ENCODE measurements at places on chromosomes 16 and 17.

- no peak for DNase-seq
Measured at GRCh38 chr16:67388191-67388590, 5.1 kb downstream of the TPPP3 start.

GRCh38 chr17:49971199-49971847 is 2.3 kb downstream of the DLX4 start:
- DNase-seq: no peak

- no peak for DNase-seq
Measured at GRCh38 chr17:31466096-31466760, 74.8 kb downstream of the RAB11FIP4 start.

- no peak for DNase-seq
Measured at GRCh38 chr17:70938336-70938735, 769.0 kb downstream of the KCNJ2 start.

DNA sequence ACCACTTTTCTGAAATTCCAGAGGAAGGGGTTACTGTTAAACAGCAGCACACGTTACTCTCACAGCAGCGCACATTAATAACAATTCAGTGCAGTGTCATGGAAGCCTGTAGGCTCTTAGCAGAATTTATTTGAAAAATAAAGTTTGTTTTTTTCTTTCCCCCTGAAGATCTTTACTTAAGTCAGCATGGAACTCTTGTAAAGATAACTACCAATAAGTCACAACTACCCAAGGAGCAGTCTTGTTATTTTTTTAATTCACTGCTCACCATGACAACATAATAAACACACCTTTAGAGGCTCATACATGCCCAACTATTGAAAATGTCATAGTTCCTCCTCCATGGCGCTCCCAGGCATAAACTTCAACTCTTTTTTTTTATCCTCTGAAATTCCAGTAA is 31.8 kb upstream of the PSMD7 start:
- DNase-seq: no peak

- DNase-seq: no peak
Measured at GRCh38 chr16:66446737-66447136, 19.6 kb downstream of the BEAN1 start.

DNA sequence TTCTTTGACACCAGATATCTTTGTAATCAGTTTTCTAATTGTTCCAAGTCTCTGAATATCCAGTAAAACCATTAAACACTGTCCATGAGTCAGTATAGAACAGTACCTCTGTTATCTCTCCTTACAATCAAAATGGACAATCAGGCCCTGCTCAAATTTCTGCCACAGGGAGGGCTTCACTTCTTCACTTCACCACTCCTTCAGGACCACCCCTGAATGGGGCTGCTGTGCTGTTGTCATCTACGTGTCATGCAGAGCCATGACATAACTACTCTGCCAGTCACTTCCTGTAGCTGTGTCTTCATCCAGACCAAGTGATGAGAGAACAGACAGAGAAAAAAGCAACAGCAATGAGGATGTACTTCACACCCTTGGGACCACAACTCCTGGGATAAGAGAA is 116.9 kb downstream of the TANC2 start:
- no peak for DNase-seq

- no peak for DNase-seq
Measured at GRCh38 chr17:29744121-29744520, 121.4 kb upstream of the CORO6 start.

- DNase-seq: no peak
Measured at GRCh38 chr16:14004031-14004728, 66.9 kb upstream of the MRTFB start.

DNA sequence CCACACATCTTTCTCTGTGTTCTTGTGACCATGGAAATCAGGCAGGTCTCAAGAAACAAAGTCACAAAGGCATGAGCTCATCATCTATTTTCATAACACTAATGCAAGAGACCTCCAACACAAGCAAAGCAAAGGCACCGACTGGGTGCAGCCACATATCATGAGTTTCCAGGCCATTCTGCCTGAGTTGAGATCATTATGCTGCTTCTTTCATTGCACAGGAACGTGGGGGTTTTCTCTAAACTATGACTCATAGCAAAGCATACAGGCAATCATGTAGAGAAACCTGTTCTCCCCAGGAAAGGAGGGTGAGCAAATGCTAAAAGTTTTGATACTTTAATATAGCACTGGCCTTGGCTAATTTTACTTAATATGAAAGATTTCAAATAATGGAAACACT is 60.7 kb downstream of the GRIN2A start:
- no peak for DNase-seq

GRCh38 chr16:20761175-20761574 is 2.6 kb upstream of the ACSM3 start:
- no peak for DNase-seq

DNA sequence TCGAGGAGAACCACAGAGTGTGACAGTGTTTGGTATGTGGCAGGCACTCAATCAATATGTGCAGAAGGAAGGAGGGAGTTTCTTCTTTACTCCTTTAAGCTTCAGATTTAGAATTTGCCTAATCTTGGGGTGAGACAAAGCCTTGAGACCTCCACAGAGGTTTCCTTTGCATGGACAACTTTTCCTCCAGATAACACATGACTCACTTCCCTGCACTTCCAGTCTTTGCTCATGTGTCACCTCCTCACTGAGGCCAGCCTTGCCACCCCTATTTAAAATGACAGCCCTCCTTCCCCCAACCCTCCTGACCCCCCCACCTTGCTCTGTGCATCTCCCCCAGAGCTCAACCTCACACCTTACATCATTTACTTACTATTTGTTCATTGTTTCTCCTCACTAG is 17.4 kb upstream of the NOS2 start:
- no peak for DNase-seq

GRCh38 chr17:65441053-65441605 is 120.3 kb downstream of the AXIN2 start:
- DNase-seq: no peak

DNA sequence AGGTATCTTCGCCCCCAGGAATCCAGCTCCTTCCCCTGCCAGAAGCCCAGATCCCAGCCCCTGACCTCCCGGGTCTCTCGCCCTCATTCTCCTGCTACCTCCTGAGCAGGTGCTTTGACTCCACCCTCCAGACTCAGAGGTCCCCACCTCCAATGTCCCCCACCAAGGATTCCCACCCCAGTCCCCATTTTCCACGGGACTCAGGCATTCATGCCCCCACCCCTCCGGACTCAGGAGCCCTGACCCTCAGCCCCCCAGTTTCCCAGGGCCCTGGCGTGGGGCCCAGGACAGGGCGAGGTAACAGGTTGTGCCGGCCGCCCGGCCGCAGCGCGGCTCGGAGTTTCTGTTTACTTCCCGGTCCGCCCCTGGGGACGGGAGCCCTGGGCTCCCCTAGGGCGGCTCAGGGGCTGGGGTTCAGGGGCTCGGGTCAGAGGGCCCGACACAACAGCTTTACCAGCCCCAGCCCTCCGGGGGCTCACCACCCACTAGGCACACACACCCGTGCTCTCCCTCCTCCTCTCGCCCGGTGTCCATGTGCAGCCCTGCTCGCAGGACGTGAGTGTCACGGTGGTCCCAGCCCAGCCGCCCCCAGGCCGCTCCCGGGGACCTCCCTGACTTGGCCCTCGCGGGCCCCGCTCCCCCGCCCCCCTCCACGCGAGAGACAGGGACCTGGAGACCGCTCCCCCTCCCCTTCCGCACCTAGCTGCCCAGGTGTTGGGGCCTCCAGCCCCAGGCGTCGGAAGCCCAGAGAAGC is 595 bp downstream of the BICDL2 start:
- no peak for DNase-seq

DNA sequence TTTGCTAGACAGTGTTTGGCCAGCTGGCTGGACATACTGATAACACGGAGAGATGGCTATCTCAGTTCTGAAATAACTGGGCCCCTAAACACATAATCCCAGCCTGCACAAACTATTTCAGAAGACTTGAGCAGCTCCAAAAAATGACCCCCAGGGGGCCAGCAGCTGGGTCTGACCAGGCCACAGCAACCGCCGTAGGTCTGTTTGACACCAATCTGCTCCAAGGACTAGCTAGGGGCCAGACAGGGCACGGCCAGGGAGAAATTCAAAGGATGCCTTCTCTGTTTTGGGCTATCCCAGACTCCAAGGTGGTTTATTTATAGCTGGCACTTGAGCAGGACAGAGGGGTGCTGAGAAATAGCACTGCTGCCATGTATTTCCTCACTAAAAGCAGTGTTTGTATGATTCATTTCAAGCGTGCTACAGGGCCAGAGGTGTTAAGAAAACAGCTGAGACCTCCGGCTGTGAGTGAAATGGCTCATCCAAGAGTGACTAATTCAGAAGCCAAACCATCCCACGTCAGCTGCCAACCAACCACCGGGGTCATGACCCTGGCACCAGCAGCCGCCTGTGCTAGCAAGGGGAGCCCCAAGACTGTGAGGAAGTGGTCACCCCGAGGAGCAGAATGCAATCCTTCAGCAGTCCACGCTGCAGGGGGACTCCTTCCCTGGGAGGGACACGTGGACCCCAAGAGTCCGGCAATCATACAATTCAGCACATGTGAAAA is 5.7 kb downstream of the GGA2 start:
- DNase-seq: peak; percentile 51

DNA sequence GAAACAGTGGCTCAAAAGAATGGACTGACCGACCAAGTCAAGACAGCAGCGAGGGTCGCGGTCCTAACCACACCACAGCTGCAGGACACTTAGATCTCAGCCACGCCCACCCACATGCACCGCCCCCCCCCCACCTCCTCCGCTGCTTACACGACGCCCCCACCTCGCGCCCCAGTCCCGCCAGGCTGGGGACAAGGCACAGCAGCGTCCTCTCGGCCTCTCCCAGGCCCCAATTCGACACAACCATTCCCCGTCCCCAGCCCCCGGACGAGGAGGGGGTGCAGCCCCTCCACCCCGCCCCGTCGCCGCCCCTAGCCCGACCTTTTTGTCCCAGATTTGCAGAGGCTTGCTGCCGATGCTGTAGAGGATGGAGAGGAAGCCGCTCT is 477 bp downstream of the CFAP20 start:
- DNase-seq: no peak

DNA sequence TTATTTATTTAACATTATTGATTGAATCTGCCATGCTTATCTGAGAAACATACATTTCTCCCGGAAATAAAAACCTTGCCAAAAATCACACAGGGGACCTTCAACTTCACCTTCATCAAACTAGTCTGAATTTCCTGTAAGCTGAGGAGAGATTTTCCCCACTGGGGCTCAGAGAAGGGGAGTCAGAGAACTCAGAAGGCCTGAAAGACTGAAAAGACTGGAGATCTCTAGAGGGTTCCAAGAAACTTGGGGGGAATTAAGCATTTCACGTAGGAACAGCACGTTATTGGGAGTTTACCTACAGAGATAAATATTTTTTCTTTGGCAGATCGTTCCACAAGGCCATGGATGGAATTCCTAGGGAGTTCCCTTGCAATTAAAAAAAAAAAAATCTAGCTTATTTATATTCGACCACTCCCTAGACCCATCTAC is 528 bp upstream of the NOL11 start:
- peak; percentile 1 for DNase-seq

DNA sequence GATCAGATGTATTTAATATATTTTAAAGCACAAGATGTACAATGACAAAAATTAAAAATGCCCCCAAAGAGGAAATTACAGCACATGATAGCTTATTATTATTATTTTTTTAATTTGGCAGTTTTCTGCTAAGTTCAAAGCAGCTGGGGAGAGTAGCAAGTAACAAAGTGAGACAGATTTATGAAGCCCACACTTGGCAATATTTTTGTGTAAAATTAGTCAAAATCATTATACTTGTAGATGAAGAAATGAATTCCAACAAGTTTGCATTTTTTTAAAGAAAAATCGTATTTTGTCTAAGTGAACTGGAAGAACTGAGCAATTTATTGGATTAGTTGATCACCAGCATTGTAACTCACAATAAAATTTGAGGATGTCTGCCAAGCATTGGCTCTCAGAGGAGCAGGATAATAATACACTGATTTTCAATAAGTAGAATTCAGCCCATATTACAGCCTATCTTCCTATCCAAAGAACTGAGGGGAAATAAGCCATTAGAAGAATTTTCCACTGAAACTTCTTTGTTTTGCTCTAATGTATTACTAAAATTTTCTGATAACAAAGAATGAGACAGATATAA is 215.6 kb downstream of the MAP2K6 start:
- DNase-seq: no peak

DNA sequence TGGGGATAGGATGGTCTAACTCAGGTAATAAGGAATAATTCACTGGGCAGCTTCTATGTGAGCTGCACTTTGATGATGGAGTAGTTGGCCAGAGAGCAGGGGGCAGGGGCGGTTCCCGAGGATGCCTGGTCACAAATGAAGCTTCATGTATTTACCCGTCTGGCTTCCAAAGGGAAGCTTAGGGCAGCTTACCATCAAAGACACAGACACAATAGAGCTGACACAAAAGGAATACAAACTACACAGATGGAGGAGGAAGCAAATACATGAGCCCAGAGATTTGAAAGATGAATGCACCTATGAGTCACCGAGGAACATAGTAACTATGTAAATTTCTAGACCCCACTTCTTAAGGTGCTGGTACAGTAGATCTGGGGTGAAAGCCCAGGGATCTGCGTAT is 8.7 kb upstream of the EMP2 start:
- DNase-seq: no peak

GRCh38 chr17:27536781-27537180 is 80.5 kb downstream of the KSR1 start:
- DNase-seq: no peak

DNA sequence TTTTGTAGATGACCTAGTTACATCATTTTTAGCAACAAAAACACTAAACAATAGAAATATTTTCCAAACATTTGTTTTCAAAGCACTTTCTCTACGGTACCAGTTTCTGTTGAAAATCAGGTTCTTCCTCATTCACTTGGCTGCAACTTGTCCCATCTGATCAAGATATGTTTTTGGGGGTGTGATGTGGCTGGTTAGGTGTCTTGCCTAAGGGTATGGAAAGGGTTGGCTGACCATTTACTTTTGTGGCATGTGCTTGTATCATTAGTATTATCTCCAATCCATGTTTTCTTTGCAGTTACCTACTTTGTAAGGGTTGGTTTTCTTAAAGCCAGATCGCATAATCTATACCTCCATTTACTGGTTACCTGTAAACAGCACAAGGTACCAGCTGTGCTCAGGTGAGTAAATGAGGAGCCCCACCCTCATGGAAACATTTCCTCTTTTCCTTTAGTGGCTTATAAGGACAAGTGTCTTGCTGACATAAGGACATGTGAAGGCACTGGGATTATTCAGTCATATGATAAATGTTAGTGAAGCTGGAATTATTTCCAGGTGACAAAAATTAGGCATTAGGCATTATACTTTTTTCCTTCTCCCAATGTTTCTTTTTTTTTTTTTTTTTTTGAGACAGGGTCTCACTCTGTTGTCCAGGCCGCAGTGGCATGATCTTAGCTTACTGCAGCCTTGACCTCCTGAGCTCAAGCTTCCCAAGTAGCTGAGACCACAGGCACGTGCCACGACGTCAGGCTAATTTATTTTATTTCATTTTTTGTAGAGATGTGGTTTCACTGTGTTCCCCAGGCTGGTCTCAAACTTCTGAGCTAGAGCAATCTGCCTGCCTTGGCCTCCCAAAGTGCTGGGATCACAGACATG is 162.0 kb downstream of the CCDC182 start:
- no peak for DNase-seq

Measured in CD4-positive, alpha-beta T cell treated with Interleukin-6 at 100 ng/mL for 8 hours (primary cell).